ENCODE measurements at places on chromosomes 1 and 21.

DNA sequence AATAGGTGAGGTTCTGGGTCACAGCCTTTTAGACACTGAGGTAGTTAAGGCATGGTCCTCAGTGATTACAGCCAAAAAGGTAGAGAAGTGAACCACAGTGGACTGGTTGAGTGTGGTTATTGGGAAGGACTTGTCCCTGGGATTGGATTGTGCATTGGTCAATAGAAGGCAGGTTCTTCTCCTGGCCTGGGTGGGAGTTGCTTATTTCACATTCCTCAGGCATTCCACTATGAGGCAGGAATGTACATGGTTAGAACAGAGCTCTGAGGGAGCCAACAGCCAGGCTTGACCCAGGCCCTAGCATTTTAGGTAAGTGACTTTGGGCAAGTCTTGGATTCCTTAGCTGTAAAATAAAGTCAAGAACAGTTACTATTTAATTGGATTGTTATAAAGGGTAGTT, 97.9 kb upstream of the MARK1 start:
- DNase-seq = no peak

- DNase-seq = no peak
Observed at GRCh38 chr1:111214884-111215283, 12.6 kb upstream of the CHI3L2 start.

DNA sequence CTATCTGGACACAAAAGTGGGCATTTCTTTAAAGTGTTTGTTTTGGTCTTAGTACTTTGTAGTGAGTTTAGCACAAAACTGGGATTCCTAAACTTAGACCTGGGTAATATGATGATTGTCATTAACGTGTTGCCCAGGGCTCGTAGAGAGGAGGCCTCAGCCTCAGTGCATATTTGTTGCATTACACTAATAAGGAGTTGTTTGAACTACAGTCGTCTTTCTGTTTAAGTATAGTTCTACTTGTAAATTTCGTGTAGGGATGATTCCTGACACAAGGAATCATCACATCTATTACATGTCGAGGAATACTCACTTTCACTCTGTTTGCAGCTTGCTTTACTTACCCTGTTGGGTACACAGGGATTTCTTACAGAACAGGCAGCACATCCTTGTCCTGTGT, 85.0 kb downstream of the PRDM2 start:
- DNase-seq = no peak

DNA sequence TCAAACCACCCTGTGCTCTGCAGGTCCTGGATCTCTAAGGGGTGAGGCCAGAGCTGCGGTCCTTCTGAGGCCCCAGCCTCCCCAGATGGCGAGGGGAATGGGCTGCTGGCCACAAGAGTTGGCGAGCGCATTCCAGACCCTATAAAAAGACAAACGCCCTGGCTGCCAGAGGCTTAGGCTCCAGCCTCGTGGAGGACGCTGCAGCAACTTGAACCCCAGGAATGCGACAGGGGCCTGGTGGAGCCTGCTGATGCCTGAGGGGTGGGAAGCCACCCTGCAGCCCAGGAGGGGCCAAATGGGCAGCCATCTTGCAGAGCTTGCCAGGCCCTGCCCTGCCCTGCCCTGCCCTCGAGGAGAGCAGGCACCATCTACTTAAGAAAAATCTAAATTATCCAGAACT, 8.6 kb downstream of the CACNA1S start:
- DNase-seq = no peak

DNA sequence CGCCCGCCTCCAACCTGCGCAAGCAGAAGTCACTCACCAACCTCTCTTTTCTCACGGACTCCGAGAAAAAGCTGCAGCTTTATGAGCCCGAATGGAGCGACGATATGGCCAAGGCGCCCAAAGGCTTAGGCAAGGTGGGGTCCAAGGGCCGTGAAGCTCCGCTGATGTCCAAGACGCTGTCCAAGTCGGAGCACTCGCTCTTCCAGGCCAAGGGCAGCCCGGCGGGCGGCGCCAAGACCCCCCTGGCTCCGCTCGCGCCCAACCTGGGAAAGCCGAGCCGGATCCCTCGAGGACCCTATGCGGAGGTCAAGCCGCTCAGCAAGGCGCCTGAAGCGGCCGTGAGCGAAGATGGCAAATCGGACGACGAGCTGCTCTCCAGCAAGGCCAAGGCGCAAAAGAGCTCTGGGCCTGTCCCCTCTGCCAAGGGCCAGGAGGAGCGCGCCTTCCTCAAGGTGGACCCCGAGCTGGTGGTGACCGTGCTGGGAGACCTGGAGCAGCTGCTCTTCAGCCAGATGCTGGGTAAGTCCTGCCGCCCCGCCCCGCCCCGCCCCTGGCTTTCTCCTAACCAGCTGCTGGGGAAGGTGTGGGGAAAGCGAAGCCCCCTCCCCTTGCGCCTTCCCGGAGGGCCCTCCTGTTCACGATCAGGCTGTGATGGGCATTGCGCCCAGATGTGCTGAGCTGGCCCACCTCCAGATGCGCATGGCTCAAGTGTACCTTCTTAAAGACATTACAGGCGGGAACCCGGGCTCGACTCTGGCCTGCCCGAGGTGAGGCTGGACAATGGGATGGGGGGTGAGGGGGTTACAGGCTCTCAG, 110.2 kb downstream of the NAV1 start:
- no peak for DNase-seq

DNA sequence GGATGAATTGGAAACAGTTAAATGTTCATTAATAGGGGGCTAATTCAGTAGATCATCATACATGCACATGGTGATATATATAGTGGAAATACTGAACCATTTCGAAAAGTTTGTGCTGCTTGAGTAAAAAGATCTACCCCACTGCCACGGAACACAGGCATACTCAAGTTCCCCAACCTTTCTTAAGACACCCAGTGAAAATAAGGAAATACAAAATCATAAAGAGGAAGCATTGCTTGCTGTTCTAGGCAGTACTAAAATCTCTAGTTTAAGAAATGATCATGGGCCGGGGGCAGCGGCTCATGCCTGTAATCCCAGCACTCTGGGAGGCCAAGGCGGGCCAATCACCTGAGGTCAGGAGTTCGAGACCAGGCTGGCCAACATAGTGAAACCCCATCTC, 37.6 kb upstream of the KIRREL1 start:
- DNase-seq = no peak

DNA sequence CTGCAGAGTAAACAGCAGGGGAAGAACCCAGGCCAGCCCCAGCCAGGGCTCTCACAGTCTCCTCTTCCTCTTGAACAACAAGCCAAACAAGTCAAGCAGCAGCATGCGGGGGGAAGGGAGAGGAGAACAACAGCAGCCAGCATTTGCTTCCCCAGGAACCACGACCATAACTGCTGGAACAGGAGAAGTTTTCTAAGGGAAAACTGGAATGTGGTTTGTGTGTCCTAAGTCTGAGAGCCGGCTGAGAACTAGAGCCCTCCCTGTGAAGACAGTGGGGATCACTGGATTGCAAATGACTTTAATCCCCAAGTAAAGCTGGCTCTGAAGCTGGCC, 48.2 kb downstream of the COQ8A start:
- DNase-seq = no peak

- DNase-seq = no peak
Observed at GRCh38 chr1:46556822-46557221, 5.4 kb upstream of the KNCN start.

- no peak for DNase-seq
Observed at GRCh38 chr1:226268421-226269124, 40.4 kb downstream of the LIN9 start.

GRCh38 chr1:219085082-219085481, 88.6 kb upstream of the LYPLAL1 start:
- no peak for DNase-seq

DNA sequence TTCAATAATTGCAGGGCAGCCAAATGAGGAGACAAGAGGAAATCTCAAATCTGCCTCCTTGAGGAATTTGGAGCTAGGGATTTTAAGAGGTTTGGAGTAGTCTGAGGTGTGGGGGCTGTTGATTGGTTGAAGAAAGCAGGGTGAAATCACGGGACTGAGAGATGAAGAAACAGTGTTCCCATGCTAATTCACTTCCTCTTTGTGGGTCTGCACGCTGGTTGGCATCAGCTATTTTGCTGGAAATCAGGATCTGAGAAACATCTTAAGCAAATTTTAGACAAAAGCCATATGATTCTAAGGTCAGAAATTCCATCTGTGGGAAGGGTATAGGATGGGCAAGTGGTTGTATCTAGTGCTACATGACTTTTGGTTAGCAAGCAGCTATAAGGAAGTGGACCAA, 107.1 kb upstream of the PAXBP1 start:
- DNase-seq = no peak

- DNase-seq = no peak
Observed at GRCh38 chr1:16038620-16038912, 5.0 kb upstream of the CLCNKB start.

Data from T1000 (cell line).